ENCODE measurements at places on chromosomes 1 and 21.

DNA sequence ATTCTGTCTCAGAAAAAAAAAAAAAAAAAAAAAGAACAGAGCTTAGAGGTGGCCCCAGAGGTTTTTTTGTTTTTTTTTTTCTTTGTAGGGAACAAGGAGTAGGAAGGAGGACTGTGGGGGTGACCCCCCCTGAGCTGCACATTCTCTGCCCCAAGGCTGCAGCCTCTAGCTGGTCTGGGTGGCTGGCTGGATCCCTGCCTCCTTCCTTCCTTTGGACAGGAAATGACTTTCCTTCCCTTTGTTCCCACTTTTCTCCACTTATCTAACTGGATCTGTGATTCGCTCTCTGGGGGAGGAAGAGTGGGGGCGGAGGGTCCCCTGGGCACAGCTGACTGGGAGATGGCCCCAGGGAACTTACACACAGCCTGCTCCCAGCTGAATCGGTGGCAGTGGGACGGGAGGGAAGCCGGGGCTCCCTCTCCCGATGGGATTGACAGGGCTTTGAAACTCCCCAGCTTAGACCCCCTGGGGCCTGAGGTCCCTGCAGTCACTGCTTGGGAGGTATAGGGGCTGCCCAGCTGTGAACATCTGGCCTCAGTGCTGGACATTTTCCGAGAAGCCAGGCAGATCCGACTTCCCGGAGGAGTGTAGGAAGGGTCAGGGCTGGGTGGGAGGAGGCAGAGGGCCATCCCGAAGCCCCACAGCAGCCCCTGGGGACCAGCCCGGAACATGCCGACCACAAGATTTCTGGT is 2.1 kb downstream of the FBLIM1 start:
- DNase-seq: peak; percentile 82

DNA sequence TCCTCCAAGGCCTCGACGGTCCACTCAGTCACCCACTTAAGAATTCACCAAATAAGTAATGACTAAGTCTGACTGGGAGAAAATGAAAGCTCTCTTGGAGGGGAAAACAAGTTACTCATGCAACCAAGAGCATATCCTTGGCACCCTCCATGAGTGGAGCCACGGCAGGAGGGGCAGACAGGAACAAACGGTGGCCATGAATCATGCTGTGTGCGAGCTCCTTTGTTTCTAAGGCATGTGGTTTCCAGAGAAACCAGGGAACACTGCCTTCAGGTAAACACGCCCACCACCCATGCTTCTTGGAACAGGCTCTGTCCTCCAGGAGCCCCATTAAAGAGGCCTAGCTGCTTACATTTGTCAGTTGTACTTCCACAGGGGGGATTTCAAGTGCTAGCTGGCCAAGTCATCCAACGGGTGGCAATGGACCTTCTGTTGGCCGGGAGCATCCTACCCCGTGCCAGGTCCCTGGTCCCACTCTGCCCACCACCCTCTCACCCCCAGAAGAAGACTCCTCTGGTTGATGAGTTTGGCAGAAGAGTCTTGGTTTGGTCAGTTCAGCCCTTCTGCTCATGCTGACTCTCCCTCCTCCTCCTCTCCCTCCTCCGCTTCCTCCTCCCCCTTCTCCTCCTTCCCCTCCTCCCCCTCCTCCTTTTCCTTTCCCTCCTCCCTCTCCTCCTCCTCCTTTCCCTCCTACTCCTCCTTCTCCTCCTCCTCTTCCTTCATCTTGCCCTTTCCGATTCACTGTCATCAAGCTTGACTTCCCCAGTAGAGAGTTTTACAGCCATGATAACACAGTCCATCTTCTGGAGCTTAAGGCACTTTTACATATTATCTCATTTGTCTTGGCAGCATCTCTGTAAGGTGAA is 107.6 kb downstream of the CCDC185 start:
- DNase-seq: peak; percentile 93

GRCh38 chr1:31019401-31019800 is 46.1 kb downstream of the PUM1 start:
- DNase-seq: no peak

DNA sequence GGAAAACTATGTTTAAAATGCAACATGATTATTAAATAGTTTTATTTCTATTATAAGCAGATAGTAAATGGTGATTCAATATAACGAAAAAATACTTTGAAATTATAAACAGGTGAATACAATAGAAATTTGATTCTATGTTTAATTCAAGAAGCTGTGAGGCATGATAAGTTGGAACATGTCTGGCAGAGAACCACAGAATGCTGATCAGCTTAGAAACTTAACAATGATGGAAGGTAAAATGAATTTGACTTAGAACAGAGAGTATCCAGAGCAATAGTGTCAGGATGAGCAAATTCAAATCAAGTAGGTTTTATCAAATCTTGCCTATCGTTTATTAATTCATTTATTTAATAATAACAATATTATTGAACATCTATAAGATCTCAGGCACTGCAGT is 83.4 kb upstream of the ADGRL4 start:
- DNase-seq: no peak

DNA sequence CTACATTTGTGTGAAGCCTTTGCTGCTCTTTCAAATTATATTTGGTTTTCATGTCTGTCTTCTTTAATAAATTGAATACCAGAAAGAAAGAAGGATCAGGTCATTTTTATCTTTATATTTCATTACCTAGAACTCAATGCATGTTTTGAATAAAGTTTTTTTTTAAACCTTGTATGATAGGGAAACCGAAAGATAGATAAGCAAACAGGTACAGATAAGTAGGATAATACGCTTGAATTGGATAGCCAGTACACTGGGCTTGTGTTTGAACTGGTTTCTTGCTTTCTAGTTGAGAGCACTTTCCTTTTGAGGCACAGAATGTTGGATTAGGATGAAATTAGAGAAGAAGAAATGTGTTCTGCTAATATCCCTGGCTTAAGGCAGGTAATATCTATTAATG is 46.9 kb downstream of the PKN2 start:
- no peak for DNase-seq

GRCh38 chr1:204123376-204123775 is 28.5 kb downstream of the ETNK2 start:
- no peak for DNase-seq

DNA sequence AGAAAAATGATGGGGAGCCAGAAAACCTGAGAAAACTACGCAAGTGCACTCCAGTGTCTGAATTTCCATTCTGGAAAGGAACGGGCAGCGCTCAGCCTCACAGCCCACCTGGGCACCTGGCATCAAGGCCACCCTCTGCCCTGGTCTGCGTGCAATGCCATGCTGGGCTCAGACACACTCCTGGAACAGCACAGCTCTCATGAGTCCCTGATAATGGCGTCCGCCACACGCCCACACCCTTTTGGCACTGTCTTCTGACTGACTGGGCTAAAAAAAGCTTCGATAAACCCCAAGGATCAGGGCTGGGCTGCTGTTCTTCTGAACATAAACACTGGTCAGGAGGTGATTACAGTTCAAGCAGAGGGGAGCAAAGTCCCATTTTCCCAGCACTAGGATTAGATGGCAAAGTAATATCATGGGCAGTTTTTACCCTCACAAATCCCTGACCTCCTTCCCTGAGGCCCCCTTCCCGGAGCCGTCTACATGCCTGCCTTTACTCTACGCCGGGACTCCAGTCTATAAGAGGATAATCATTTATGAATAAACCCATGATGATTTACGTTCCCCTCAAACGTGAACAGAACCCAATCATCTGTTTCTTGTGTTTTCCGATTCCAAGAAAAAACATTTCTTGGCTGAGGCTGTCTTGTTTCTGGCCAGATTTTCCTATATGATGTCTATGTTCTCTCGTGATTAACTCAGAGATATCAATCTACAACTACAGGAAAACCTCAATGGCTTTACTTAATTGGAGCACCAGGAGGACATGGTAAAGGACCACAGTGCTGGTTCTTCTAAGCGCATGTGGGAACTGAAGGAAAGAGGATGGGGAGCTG is 22.6 kb downstream of the RCAN1 start:
- DNase-seq: no peak

DNA sequence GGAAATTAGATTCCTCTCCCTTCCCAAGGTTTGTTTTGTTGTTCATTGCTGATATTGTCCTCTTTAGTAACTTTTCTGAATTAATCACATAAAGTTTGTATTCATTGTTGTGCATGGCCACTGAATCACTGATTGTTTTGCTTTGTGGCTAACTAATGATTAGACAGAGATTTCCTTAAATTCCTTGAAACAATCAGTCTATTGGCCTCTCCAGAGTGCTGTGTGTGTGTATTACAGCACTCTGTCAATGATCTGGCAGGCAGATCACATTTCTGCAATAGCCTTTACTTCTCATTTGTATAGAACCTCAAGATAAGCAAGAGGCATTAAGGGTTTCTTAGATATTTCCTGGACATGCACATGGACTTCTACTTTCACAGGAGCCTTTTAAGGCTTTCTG is 78.6 kb downstream of the DUSP10 start:
- DNase-seq: no peak

- DNase-seq: no peak
Observed at GRCh38 chr1:244106837-244107493, 55.9 kb downstream of the ZBTB18 start.

DNA sequence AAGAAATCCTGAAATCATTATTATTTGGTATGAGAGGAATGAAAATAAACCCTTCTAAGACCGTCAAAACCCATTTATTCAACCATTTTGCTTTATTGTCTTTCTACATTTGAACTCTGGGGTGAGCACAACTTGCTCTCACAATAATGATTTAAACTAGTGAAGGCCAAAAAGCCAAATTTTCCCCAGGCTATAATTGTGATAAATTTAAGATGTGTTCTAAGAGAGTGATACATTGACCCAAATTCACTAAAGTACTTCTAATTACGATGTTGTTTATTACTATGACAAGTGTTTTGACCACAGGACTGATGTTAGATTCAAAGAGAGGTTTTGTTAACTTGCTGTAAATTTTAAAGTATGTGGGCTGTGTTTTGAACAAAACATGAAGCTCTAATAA is 670.9 kb upstream of the NR5A2 start:
- DNase-seq: no peak

- no peak for DNase-seq
Observed at GRCh38 chr1:226082587-226082917, 20.0 kb downstream of the H3-3A start.

GRCh38 chr1:71043065-71043464 is 4.6 kb downstream of the PTGER3 start:
- no peak for DNase-seq

- DNase-seq: no peak
Observed at GRCh38 chr1:11617314-11617713, 36.9 kb downstream of the FBXO2 start.

GRCh38 chr1:211715971-211716370 is 40.5 kb upstream of the NEK2 start:
- no peak for DNase-seq

GRCh38 chr1:198007687-198008607 is 90.8 kb downstream of the LHX9 start:
- peak; percentile 36 for DNase-seq

GRCh38 chr1:204731985-204732575 is 46.5 kb upstream of the LRRN2 start:
- DNase-seq: no peak

DNA sequence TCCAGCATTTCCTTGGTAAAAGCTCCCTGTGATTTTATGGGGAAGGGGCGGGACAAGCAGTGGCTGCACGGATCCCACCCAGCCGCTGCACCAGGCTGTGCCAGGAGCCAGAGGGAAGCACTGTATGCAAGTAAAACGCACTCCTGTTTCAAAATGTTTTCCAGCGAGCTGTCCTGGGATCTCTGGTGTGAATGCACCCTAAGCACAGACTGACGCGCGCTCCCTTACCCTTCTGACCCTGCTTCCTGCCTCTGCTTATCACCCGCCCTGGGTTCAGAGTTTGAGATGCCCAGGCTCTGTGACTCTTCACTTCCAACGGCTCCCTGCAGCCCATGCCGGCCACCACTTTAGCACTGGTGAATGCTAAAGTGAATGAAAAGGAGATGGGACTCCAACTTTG is 131.2 kb downstream of the RHOU start:
- no peak for DNase-seq

DNA sequence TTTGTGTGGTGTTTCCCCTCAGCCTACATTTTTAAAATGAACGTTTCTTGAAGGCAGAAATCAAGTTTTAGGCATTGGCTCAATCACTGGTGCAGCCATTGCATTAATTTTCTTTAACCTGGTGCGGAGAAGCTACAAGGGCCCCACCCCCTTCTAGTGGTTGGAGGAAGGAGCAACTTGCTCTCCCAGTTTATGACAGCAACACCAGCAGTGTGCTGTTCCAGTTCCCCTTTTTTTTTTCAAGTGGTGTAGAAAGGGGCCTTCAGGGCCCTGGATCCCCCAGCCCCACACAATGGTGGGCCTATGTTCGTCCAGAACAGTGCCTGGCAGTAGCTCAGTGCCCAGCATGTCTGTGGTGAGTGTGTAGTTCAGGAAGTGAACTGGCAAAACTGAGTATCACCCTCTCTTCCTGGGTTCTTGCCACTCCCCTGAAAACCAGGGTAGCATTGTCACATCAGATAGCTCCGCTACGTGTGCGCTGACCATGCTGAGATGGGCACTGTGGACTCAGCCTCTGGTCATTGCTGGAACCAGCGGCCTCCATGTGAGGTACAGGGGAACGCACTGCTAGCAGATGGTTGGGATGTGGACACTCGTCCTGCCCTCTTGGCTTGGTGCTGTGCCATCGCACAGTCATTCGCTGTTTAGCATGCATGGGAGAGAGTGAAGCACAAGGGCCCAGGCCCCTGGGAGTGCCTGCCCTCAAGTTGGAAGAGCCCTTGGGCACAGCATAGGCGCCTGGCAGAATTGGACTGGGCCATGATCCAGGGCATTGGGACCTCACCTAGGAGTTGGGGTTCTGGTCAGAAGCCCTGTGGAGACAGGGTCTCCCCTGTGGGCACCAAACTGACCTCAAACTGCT is 7.2 kb downstream of the ARF1 start:
- no peak for DNase-seq

GRCh38 chr21:30153697-30154340 is 12.8 kb downstream of the CLDN17 start:
- no peak for DNase-seq

DNA sequence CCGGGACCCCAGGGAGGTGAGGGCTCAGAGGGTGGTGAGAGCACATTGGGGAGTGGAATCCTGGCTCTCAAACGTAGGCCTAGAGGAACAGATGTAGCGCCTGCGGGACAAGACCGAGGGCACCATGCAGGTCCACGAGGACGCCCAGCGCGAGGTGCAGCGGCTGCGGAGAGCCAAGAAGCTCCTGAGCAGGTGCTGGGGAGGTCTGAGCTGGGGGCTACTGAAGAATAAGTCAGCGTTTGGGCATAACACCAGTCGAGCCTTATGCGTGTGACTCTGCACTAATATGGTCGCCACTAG is 2.6 kb upstream of the NBPF3 start:
- no peak for DNase-seq

DNA sequence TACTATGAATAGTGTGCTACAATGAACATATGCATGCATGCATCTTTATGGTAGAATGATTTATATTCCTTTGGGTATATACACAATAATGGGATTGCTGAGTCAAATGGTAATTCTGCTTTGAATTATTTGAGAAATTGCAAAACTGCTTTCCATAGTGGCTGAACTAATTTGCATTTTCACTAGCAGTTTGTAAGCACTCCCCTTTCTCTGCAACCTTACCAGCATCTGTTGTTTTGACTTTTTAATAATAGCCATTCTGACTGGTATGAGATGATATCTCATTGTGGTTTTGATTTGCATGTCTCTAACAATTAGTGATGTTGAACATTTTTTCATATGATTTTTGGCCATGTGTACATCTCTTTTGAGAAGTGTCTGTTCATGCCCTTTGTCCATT is 24.0 kb upstream of the DIRAS3 start:
- no peak for DNase-seq

- no peak for DNase-seq
Observed at GRCh38 chr1:202355944-202356553, 7.5 kb downstream of the PPP1R12B start.

GRCh38 chr1:151060007-151060656 is at the start of gene MLLT11:
MLLT11 (plus strand) TSS chr1:151060397; CDS start chr1:151067225, 6,828 bp downstream.
- DNase-seq: peak; percentile 91

- no peak for DNase-seq
Observed at GRCh38 chr1:175794586-175794985, 51.2 kb upstream of the TNR start.
